ENCODE measurements at places on chromosomes 11 and 22. TPM values are rescaled to one million over a fixed set of nuclear protein-coding genes. Genes with fewer than 3 reads are reported as not detected.
A peak's percentile ranks its signal among the peaks of the same experiment; 100 is the strongest.

DNA sequence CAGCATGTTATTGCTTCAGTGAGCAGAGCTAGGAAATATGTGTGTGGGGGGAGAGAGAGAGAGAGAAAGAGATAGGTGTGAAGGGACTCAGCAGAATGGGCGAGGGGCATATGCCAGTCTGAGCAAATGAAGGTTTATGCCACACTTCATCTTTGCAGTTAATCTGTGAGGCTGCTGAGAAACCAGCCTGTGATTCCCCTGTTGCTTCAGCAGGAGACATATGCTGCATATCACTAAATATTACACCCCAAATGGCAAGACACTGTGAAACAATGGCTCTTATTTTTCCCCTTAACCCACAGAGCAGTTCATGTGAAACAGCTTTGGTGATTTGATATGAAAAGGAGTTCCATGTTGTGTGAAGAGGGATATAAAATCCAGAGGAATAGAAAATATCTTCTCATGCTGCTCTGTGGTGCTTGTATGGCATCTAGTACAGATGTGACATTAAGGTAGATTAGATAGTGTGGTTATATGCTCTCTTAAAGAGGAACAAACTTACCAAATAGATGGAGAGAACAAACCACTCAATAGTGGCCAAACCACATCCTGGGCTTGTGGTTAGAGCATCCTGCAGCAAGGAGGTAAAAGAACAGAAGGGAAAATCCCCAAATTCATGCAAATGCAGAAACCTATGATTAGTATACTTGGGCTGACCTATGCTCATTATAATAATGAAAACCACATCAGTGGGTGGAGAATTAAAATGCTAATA is 864.2 kb downstream of the FAM181B start:
- DNase-seq = no peak

The OR5D18 gene
- total RNA-seq = not detected

- peak; percentile 74 for DNase-seq
These were observed 70.5 kb downstream of the RPUSD4 start for GRCh38 chr11:126140926-126141280.

DNA sequence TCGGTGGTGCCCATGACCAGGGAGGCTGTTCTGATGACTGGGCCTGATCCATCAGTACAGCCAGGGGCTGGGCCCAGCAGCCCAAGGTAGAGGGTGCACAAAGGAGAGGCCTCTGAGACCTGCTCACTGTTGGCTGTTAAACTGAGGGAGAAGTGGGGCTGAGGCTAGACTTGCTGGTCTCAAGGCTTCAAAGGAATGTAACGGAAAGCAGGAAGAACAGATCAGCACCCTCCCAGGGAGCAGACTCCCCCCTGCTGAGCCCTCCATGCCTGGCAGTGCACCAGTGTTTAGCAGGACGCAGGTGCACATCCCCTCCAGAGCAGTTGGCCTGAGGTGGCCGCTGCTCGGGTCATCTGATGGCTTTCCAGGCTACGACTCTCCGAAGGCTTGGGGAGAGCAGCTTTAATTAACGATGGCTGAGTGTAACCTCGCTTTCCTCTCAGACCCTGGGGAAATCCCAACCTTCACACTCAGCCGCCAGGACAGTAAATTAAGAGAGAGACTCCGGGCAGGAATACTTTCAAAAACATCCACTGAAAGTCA is 255.7 kb upstream of the NARS2 start:
- DNase-seq = no peak

DNA sequence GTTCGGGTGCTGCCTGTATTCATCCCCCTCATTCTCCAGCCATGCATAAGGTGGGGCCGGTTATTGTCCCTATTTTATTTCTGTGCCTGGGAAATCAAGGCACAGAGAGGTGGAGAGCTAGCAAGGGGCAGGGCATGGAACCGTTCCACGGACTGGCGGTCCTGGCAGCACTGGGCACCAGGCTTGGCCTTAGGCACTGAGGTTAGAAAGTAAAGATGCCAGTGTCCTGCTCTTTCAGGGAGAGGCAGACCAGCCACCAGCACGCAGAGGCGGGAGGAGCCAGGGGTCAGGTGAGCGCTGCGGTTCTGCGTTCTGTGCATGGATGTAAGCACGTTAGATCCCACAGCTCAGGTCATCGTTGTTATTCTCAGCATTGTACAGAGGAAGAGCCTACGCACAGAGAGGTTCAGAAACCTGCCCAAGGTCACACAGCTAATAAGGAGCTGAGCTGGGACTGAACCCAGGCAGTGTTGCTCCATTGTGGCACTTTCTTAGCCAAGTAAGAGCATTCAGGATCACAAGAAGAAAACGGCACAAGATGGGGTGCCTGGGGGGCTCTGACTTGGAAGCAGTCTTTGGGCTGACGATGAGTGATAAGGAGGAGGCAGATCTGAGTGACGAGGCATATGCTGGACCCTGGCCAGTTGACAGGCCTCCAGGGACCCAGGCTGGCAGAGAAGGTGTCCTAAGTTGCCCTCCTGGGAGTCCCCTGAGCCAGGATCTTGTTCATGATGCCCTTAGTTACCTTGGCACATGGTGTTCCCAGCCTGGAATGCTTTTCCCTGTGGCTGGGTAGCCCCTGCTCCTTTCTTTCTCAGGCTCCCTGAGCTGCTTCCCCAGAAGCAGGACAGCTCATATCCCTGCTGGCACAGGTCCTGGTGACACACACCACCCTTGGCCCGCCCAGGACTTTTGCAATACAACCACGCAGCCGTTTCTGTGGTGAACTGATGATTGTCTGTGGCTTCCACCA is 41.1 kb downstream of the OSBPL5 start:
- DNase-seq = no peak

DNA sequence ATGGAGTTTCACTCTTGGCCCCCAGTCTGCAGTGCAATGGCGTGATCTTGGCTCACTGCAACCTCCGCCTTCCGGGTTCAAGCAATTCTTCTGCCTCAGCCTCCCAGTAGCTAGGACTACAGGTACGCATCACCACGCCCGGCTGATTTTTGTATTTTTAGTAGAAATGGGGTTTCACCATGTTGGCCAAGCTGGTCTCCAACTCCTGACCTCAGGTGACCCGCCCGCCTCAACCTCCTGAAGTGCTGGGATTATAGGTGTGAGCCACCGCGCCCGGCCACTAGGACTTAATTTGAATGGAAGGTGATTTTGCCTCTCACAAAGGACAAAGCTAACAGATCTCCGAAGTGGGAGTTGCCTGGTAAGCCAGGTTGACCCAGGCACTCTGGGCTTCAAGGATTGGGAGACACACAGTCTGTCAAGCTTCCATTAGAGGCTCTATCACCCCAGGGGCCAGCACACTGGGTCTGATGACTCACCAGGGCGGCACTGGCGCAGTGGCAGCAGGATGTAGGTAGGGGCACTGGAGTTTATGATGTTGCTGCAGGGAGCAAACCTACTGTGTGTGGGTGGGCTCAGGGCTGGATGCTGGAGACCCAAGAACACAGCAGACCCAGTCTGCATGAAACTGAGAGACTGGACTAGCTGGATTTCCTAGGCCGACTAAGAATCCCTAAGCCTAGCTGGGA is 17.8 kb upstream of the KCTD14 start:
- no peak for DNase-seq

- no peak for DNase-seq
These were observed 628 bp downstream of the CHKB start for GRCh38 chr22:50581950-50582492.
